Left lung (tissue), 14 donors: ENCODE measurements at places on chromosomes 13 and 19.

GRCh38 chr13:79686441-79686840, 205.5 kb downstream of the NDFIP2 start:
- no peak for DNase-seq

GRCh38 chr19:38900743-38901190, 998 bp downstream of the NFKBIB start:
- DNase-seq: no peak

DNA sequence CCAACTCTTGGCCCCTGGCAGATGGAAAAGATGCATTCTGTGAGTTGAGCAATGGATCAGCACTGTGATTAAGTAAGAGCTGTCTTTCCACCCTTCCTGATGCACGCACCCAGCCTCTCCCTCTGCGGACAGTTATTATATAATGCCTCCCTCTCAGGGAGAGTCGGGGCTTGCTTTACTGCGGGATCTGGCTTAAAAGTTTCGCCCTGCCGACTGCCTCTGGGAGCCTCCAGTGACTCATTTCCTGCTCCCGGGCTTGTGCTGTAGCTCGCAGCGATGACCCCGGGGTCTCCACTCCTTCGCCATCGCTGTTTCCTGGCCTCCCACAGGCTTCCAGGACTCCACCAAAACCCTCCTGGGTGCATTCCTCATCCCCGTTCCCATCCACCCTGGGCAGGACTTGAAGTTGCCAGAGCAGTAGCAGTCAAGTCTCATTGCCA, 107.4 kb upstream of the SLC7A1 start:
- no peak for DNase-seq

DNA sequence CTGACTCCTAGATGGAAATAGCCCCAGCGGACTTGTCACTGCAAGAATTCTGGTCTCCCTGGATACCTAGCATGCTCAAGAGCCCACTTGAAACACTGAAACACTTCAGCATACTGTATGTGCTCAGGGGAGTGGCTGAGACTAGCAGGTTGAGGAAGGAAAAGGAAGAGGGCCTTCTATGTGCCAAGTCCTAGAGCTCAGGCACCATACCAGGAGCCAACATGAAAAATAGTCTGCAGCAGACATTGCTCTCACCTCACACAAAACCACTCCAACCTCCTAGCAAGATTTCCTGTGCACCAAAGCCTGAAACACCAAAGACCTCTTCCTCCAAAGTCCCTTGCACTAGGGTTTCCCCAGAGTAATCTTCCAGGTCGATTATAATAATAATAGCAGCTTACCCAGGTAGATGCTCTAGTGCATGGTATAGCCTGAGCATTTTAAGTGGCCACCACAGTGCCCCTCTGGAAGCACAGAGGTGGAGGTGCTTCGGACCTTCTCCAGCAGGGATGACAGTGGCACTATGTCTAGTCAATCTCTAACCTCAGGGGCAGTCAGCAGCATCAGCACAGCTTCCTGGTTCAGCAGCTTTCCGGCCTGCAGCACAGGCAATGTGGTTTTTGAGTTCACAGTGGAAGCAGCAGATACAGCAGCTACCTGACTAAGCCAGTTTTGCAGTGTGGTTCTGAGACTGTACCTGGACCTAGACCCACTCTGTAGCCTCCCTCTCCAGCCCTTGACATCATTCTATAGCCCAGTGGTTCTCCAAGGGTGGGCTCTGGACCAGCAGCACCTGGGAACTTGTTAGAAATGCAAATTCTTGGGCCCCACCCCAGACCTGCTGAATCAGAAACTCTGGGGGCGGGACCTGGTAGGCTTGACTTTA, 45.6 kb upstream of the UBE2L5 start:
- peak; percentile 85 for DNase-seq

DNA sequence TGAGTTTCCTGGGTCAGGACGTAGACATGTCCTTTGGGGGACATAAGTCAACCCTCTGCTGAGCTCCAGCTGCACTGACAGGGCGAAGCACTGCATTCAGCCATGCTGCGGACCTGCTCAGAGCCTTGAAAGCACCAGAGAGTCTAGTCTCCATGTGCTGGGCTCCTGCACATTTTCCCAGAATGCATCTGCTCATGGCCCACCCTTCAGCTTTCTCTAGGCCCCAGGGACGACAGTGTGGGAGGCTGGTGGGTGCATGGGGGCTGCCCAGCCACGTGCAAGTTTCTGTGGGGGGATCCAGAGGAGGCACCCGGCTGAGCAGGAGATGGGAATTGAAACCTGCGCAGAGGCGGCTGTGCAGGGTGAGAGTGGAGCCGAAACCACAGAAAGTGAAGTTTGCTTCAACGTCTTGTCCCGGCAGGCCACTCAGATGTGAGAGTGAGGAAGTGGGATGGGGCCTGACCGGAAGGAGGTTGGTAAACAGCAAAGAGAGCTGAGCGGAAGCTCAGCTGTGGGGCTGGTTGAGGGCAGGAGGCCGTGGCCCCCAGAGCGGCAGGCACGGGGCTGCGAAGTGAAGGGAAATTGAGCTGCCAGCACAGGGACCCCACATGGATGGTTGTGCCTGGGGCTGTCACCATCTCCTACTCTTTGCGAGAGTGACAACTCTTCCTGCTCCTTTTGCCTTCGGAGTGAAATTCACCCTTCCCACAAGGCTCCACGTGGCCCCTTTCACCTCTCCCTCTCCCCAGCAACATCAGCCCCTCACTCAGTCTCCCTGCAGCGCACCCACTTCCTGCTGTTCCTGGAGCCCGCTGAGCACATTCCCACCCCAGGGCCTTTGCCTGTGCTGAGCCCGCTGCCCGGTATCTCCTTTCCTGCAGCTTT, 11.8 kb downstream of the PGLS start:
- DNase-seq: peak; percentile 89

- no peak for DNase-seq
Measured at GRCh38 chr13:105448811-105449210, 1086.7 kb downstream of the EFNB2 start.

- no peak for DNase-seq
Measured at GRCh38 chr19:4363571-4364304, 20.4 kb downstream of the MPND start.

GRCh38 chr19:2415281-2415972, 12.0 kb downstream of the TIMM13 start:
- DNase-seq: no peak

- DNase-seq: no peak
Measured at GRCh38 chr19:3586127-3586626, 899 bp downstream of the GIPC3 start.

GRCh38 chr19:58009666-58010301, 7.2 kb upstream of the ZNF606 start:
- peak; percentile 88 for DNase-seq

- peak; percentile 27 for DNase-seq
Measured at GRCh38 chr13:31631746-31632145, 107.6 kb upstream of the RXFP2 start.

DNA sequence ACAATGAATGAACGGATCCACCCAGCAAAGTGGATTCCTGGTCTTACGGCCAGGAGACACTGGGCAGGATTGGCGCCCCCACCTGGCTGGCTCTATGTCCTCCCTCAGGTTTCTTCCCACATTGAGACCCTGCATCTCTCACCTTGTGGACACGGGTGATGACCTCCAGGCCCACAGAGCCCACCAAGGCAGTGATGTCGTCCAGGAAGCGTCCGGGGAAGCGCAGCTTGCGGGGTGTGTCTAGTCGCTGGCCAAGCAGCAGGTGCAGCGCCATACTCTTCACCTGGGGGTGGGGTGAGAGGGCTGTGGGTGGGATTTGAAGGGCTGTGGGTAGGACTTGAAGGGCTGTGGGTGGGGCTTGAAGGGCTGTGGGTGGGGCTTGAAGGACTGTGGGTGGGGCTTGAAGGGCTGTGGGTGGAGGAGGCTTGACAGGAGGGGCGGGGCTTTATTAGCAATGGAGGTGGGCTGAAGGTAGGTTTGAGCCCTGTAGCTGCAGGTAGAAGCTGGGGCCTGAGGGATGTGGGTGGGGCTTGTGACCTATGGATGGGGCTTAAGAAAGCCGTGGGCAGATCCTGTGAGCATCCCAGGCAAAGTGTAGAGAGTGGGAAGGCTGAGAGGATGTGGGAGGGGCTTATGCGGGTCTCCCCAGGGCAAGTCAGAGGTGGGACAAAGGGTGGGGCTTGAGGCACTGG, 12.1 kb upstream of the ANGPTL8 start:
- DNase-seq: no peak

- no peak for DNase-seq
Measured at GRCh38 chr13:109243311-109243951, 543.0 kb downstream of the IRS2 start.

GRCh38 chr13:44402899-44403445, 29.3 kb downstream of the SERP2 start:
- DNase-seq: no peak

DNA sequence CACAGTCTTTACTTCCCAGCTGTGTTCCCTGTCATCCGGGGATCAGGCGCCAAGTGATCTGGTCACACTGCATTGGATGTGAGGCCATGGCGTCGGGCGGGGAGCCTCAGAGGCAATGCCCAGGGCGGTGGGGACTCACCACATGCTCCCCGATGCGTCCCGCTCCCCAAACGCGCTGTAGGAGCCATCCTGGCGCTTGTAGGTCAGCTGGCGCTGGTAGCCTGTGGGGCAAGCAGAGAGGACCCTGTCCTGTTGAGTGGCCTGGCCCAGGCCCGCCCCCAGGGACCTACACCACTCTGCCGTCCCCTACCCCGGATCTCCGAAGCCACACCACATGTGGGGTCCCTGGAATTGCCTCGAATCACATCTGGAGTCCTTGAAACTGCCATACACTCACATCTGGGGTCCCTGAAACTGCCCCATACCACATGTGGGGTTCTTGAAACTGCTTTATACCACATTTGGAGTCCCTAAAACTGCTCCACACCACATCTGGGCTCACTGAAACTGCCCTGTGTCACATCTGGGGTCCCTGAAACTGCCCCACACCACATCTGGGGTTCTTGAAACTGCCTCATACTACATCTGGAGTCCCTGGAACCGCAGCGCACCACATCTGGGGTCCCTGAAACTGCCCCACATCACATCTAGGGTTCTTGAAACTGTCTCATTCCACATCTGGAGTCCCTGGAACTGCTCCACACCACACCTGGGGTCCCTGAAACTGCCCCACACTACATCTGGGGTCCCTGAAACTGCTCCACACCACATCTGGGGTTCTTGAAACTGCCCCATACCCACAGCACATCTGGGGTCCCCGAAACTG, 33.2 kb downstream of the F2RL3 start:
- DNase-seq: no peak

DNA sequence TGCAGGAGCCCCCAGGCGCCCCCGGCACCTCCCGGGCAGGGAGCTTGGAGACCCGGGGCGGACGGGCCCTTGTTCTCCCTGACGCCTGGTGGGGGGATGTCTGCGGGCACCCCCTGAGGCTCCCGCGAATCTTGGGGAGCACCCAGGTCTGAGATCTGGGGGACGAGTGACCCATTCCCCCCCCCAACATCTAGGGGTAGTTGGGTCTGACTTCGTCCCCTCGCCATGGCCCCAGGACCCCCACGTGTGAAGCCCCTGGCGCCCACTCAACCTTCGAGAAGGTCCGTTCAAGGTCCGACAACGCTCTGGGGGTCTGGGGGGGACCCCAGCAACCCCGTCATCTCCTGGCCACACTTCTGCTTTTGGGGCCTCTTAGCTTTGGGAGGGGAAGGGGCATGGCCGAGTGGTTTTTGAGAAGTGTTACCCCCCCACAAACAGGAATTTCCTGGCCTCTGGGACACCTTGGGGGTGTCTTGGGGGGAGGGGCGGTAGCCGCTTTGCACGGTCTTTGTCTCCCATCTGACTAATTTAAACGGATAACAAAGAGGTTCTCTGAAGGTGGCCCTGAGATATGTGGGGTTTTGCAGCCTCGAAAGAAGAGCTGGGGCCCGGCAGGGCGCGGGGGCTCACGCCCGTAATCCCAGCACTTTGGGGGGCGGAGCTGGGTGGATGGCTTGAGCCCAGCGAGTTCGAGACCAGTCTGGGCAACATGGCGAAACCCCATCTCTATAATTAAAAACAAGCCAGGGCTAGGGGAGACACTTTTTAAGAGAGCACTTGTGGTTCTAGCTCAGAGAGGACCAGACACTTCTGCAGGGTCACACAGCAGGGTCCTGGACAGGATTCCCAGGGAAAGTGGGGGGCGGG, 608 bp downstream of the CNN2 start:
- DNase-seq: no peak

DNA sequence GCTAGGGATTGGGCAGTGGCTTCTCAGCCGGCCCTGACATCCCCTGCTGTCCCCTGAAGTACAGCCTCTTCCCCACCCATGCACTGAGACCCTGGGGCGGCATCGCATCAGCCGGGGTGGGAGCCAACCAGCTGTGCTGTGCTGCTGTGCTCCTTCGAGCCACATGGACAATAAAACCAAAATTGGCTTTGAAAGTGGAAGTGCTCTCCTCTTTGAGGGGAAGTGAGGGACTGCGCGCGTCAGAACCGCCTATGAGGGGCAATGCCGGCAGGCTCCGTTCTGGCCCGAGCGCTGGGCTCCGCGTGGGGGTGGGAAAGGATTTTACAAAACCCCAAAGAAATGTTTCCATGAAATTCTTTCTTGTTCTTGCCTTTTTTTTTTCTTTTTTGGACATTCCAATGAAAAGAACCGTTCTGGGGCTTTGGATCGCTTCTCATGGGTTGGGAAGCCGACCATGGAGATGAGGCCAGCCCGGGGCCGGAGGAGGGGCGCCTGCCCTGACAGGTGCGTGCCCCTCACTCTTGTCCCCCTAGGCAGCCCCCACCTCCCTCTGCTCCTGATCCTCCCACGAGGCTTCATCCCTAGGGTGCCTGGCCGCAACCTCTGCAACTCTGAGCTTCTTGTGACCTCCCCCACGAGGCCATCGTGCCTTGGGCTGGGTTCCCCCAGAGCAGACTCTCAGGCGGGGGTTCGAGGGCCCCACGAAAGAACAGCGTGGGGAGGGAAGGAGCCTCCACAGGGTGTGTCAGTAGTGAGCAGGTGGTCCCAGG, 22.6 kb downstream of the KLHL26 start:
- DNase-seq: no peak

DNA sequence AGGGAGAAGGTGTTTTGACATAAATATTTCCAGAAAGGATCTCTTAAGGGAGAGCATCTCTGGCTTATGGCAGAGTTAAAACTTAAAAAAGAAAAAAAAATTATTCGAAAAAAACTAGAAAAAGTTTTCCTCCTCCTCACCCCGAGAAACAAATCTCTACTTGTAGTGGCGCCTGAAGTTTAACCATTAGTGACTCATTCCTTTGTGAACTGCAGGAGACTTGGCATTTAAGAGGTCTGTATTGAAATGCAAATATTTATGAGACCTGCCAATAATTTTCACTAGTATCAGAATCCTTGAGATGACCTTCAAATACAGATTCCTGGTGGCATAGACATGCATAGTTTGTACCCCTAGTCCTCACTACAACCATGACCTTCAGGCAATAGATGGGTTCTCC, 64.9 kb upstream of the MED4 start:
- DNase-seq: no peak

DNA sequence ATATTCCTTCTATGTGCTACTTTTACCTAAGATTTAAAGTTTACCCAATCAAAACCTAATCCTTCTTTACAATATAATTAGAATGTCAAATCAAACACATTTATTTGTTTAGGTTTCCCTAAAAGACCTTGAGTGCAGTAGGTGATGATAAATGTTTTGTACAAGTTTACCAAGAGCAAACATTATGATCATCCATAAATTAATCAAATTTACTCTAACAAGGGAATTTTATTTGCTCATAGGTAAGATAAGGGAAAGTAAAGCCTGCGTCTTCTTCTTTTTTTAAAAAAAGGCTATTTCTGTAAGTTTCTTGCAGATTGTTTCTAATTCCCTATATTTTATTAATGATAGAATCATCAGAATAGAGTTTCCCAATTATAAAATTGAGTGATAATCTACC, 48.0 kb upstream of the PCDH17 start:
- no peak for DNase-seq

GRCh38 chr19:2097203-2097885, 629 bp downstream of the IZUMO4 start:
- DNase-seq: no peak

- no peak for DNase-seq
Measured at GRCh38 chr13:84962849-84963248, 836.4 kb downstream of the SLITRK6 start.
